ENCODE measurements at places on chromosomes 7 and 10.

DNA sequence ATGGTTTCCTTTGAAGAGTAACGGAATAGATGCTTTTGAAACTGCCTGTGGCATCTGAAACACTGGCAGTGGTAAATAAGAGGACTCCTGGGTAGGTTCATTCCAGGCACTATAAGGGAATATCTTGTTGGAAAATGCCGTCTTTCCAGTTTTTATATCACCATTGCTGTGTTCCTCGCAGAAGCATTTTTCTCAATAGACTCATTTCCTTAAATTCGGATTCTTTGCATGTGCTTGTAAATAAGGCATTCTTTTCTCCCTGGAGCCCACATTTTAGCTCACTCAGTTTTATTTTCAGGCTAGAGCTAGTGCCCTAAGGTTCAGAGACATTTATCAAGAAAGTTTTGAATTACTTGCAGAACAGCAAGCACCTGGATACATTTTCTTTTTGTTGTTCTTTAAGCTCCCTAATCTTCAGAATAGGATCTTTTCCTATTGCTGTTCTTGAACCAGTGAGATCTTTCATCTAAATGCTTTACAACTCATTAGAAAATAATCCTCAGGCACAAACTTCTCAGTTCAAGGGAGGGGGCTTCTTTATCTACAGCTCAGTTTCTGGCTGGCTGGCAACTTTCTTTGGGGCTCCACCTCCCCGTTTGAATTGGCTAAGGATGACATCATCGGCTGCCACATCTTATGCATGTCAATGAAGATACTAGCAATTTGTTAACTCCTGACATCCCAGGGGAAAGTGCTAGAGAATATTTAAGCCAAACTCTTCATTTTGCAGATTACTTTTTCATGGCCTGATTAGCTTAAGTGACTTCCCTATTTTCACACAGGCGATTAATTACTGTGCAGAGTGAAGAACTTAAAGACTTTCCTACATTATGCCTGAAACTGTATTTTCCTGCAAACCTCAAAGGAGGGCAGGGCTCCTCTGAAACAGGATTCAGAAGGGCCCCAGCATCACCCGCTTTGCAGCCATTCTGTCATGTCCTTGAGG is 133.7 kb upstream of the RSU1 start:
- peak; percentile 47 for DNase-seq

GRCh38 chr10:12490963-12491362 is 141.6 kb downstream of the CAMK1D start:
- no peak for DNase-seq

GRCh38 chr10:68756246-68756645 is 35.2 kb downstream of the CCAR1 start:
- DNase-seq: no peak

DNA sequence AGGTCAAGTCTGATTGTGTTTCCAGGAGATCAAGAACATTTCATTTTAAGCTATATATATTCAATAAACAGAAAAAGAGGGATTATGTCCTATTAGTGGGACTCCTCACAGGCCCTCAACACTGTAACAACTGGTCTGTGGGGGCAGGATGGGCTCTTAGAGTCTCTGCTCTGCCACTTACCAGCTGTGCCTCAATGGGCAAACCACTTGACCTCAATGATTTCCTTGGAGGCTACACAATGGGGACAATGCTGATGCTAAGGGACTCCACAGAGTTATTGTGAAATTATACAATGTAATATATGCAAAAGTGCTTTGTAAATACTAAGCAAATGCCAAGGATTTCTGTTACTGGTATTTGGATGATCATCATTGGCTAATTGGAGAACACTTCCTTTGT is 33.2 kb upstream of the MXI1 start:
- DNase-seq: no peak

GRCh38 chr10:103241262-103242011 is 4.2 kb upstream of the RPEL1 start:
- DNase-seq: peak; percentile 58

DNA sequence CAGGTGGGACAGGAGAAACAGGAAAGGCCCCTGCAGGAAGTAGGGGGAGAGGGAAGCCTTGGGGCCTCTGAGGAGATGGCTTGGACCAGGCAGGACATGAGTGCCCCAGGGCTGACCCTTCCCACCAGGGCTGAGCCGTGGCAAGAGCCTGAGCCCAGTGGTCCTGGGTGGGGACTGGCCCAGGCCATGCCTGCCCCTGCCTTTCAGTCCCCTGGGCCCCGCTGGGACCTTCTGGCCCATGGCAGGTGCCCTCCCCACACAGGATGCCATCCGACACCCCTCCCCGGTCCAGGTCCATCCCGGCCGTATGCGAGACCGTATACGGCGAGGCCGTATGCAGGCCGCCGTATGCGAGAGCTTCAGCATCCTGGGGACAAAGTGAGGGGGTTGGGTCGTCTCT is 2.0 kb downstream of the GRIFIN start:
- DNase-seq: no peak

DNA sequence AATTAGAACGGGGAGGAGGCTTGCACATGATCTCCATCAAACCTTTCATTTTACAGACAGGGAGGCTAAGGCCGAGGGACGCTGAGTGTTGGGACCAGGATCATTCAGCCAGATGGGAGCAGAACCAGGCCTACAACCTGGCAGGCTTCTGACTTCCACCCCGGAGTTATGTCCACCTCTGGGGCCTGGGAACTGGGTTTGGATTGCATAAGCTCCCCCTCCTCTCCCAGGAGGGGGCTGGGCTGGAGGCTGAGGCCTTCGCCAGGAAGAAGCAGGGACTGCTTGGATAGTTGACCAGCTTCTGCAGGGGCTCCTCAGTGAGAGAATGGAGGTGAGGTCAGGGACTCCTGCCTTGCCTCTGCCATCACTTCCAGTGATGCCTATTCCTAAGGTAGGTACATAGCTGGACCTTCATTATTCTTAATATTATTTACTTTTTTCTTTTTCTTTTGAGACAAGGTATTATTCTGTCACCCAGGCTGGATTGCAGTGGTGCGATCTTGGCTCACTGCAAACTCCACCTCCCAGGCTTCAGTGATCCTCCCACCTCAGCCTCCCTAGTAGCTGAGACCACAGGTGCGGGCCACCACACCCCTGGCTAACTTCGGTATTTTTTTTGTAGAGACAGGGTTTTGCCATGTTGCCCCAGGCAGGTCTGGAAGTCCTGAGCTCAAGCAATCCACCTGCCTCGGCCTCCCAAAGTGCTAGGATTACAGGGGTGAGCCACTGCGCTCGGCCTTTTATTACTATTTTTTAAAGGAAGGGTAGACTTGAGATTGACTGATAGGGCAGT is 1.3 kb downstream of the SNX10 start:
- DNase-seq: no peak

GRCh38 chr7:21191321-21192073 is 236.4 kb upstream of the SP4 start:
- DNase-seq: no peak

GRCh38 chr10:119299531-119299930 is 92.2 kb downstream of the GRK5 start:
- DNase-seq: no peak

DNA sequence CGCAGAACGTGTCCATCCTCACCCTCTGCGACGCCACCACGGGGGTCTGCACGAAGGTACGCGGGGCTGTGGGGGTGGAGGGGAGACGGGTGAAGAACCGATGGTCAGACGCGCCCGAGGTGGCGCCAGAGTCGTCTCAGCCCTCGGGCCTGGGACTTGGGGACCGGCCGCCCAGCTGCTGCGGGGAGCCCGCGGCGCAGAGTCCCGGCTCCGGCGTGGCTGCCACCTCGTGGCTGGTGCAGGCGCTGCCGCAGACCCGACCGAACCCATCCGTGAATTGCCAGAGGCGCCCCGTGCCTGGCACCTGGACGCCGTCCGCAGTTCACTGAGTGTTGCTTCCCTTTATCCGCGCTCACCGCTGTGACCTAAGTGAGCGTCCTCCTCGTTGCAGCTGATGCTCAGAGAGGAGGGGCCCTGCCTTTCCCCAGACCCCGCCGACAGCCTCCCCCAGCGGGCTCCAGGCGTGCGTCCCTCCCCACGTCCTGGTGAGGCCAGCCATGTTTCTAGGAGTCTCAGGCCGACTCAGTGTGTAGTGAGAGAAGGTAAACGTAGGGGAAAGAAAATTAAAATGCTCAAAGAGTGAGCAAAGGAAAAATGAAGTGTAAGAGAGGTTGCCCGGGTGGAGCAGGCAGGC is 208.7 kb downstream of the PAXIP1 start:
- no peak for DNase-seq

DNA sequence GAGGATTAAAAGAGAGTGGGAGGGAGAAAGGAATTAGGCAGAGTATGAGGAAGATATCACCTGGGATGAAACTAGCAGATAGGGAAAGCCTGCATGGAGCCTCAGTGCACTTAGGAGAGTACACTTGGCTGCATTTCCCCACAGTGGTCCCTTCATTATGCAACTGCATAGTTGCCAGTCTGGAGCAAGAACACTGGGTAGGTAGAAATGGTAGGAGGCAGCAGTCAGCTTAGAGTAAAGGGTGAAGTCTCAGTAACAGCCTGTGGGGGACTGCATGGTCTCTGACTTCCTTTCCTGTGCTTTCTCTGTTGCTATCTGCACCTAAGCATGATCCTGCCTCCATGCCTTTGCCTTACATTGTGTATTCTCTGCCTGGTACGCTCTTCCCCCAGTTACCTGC is 14.0 kb upstream of the PCGF5 start:
- DNase-seq: no peak

DNA sequence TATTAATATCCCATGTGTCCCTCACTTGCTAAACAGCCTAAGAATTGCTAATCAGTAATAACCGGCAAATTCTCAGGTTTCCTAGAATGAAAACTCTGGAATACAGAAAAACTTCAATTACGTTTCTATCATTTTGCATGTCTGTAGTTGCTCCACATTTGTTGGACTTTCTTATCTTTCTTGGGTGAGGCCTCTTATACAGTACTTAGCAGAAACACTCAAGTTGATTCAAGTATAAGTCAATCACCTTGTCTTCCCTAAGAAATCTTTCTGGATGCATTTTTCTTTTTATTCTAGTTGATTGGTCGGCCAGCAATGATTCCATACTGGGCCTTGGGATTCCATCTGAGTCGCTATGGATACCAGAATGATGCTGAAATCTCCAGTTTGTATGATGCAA is 61.4 kb downstream of the MGAM2 start:
- no peak for DNase-seq

DNA sequence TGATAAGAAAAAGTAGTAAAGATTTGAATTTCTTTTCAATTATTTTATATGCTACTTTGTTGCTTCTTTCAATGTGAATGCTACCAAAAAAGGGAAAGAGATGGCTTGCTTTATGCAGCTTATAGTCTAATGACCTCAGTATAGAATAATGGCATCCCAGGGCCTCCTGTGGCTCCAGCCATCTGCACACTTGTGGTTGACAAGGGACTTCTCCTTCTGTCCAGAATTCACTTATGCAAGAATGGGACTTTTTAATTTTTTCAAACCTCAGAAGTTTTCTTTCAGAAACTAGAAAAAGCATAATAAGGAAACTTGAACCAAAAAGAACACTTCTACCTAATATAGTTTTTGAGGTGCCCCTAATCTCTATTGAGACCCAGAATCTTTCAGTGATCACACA is 310.9 kb downstream of the CTNNA3 start:
- DNase-seq: no peak
